Dermis microvascular lymphatic vessel endothelial cell (primary cell): ENCODE measurements at places on chromosomes 13 and 19. TPM values are rescaled to one million over a fixed set of nuclear protein-coding genes. Genes with fewer than 3 reads are reported as not detected.

Gene FAM124A
- 4.6 and 7.7 TPM in 2 replicates for total RNA-seq

Gene PSPN
- 0.64 and 1.0 TPM in 2 replicates for total RNA-seq

Gene RNF225
- total RNA-seq: not detected in 2 replicates

Gene HOMER3
- total RNA-seq: 96.2 and 232 TPM in 2 replicates

Gene MBD3L3
- total RNA-seq: not detected in 2 replicates

Gene SMAD9
- 14.5 and 19.2 TPM in 2 replicates for total RNA-seq

Gene UPK1A
- not detected in 2 replicates for total RNA-seq

Gene VSTM1
- not detected in 2 replicates for total RNA-seq

Gene JAK3
- total RNA-seq: 1.7 and 2.4 TPM in 2 replicates

Gene ZNF681
- 1.2 and 1.5 TPM in 2 replicates for total RNA-seq

Gene TIMM29
- 29.5 and 35.5 TPM in 2 replicates for total RNA-seq

Gene GTF2F1
- 35.7 and 43.4 TPM in 2 replicates for total RNA-seq

Gene SUCLA2
- total RNA-seq: 30.1 and 30.6 TPM in 2 replicates

Gene TPTE2
- total RNA-seq: not detected in 2 replicates

Gene KANK3
- total RNA-seq: 52.8 and 129 TPM in 2 replicates

Gene B3GNT8
- total RNA-seq: 1.9 and 2.9 TPM in 2 replicates

Gene ZNF616
- total RNA-seq: 5.4 and 7.7 TPM in 2 replicates

Gene PNMA8A
- total RNA-seq: under 0.01 and 0.26 TPM in 2 replicates
